Left kidney (tissue), 8 donors: ENCODE measurements at places on chromosomes 6 and 20.

GRCh38 chr6:75489025-75489424, 4.6 kb downstream of the FILIP1 start:
- no peak for DNase-seq

- peak; percentile 62 for DNase-seq
Measured at GRCh38 chr6:89311853-89312531, 3.1 kb downstream of the GABRR2 start.

GRCh38 chr6:16480763-16481560, 242.6 kb downstream of the GMPR start:
- no peak for DNase-seq

DNA sequence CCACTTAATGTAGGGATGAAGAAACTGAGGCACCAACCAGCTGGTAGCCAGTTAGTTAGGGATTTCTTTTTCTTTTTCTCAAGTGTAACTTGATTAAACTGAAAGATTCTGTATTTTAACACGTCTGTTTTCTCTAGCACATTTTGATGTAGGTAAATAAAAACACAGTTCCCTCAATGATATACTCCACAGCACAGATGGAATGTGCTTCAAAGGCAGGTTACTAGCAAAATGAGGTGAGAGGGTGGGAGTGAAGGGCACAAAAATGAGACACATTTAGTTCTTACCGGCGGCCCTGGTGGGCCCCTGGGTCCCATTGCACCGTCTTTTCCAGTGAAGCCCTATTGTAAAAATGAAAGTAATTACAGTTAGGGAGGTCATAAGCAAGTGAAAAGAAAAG, 108.9 kb downstream of the COL12A1 start:
- no peak for DNase-seq

DNA sequence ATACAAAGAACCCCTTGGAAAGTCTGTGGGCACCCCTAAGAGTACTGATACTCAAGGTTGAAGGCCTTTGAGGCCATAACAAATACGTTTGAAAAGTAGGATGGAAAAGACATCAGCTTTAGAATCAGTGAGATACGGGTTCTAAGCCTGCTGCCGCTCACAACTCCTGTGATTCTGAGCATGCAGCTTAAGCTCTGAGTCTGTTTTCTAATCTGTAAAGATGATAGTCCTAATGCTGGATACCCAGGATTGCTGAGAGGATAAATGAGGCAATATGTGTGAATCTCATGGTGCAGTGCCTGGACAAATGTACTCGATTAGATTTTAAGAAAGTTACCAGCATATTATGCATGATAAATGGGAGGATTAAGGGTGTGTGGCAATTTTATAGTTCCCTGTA, 321.0 kb upstream of the HSF2 start:
- no peak for DNase-seq

- no peak for DNase-seq
Measured at GRCh38 chr6:80489911-80490635, 383.6 kb downstream of the BCKDHB start.

DNA sequence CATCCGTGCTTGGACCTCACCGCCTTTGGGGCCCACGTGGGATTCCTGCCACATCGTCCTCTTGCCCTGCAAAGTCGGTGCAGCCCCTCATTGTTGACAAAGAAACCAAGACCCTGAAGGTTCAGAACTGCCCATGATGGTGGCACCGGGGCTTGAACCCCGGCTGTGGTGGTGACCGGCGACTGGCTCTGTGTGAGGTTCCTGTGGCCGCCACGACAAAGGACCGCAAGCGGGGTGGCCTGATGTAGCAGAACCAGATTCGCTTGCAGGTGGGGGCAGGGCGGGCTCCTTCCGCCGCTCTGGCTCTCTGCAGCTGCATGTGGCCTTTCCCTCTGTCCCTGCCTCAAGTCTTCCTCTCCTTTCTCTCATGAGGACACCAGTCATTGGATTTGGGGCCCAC, 28.7 kb downstream of the SLCO4A1 start:
- no peak for DNase-seq

DNA sequence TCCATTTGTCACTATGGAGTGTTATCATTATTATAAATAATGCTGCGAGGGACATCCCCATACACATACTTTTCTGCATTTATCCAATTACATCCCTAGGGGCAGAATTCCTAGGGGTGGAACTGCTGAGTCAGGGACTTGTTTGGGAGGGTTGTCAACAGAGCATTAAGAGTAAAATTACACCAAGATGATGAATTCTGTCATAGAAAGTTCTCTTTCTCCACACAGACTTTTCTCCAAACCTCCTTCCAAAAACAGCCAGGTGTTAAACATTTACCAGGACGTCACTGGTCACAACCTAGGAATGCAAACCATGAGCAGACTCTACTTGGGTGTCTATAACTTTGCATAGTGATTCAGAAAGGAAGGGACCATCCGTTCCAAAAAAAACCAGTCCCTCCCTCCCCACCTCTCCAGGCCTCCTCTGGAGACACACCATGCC, 95.5 kb downstream of the PRND start:
- no peak for DNase-seq

- no peak for DNase-seq
Measured at GRCh38 chr6:159038914-159039884, 5.6 kb downstream of the TAGAP start.

GRCh38 chr6:109318328-109318876, 63.9 kb downstream of the CD164 start:
- no peak for DNase-seq

GRCh38 chr20:38987777-38988176, 25.6 kb downstream of the DHX35 start:
- DNase-seq = no peak

GRCh38 chr6:36793296-36793912, 45.8 kb downstream of the CPNE5 start:
- DNase-seq = no peak

- no peak for DNase-seq
Measured at GRCh38 chr20:30815577-30816181, 441.8 kb upstream of the DEFB115 start.

GRCh38 chr6:141598487-141598886, 534.2 kb upstream of the GJE1 start:
- DNase-seq = no peak

DNA sequence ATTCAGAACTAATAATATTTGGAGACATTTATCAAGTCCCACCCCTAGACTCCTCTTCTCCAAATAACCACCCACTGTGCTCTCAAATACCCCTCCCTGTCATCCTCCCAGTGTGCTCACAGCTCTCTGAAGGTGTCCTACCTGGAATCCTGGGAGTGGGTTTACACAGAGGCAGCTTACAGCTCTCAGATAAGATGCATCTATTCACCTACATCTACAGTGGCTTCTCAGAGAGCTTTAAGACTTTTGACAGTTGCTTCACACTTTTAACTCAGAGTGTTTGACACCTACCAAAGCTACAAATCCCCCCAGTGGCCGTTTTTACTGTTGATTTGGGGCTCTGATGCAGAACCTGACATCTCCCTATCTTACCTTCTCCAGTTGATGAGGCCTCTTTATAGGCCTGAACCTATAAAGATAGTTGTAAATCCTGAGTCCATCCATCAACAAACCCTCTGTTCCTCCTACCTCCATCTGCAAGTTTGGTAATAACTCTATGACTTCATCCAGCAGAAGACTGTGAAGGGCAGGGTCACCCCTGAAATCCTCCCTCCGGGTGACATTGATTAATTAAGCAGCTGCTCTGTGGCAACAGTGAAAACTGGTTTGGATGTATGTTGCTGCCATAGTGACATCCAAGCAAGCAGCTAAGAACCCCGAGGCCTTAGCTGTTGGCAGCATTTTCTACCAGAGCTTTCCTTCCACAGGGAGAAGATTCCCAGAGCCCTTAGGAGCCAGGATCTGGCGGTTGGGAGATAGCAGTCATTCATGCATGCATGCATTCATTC, 226.1 kb upstream of the RREB1 start:
- no peak for DNase-seq

DNA sequence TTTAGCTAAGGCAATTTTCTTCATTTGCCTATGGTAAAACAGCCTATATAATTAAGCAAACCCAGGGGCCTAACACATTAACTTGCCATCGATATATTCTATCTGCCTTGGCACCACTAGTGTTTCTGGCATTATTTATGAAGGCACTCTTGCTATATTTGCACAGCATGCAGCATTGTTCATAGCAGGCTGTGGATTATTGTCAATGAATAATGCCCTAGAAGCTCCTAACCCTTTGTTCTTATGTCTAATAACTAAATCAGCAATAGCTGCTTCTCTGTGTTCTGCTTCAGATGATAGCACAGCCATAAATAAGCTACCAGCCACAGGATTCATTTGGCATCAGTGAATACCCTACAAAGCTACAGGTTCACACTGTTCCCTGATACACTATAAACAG, 254.8 kb upstream of the STXBP5 start:
- DNase-seq = no peak

DNA sequence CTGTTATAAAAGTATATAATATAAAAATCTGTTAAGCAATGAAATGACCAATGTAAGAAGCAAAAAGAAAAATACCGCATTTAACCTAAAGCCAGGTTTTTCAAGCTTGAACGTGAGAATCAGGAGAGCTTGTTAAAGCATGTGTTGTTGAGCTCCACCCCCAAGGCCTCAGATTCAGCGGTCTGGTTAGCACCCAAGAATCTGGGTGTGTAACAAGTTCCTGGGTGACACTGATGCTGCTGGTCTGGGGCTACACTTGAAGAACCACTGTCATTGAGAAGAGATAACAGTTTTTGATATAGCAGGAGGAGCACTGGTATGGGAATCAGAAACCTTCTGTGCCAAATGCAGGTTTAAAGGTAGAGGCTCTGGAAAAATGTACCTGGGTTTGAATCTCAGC, 154.0 kb downstream of the ID4 start:
- DNase-seq = no peak

DNA sequence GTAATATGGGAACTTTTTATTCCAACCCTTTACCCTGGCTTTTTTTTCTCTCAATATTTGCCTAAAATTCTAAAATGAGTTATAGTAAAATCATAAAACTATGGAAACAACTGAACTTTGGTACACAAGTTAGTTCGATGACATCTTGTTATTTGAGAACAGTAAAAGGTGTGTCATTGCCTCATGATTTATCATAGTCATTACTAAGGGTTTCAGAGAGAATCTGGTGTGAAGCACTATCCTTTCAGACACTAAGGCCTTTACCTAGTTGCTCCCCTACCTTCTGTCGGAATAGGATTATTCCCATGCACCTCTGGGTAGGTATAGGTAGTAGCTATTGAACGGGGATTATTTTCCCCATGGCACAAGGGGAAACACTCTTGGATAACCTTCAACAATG, 11.4 kb downstream of the TAF11 start:
- no peak for DNase-seq

GRCh38 chr20:63856098-63856511, 5.2 kb upstream of the ABHD16B start:
- no peak for DNase-seq

GRCh38 chr20:63115651-63116411, 100.1 kb downstream of the YTHDF1 start:
- no peak for DNase-seq

DNA sequence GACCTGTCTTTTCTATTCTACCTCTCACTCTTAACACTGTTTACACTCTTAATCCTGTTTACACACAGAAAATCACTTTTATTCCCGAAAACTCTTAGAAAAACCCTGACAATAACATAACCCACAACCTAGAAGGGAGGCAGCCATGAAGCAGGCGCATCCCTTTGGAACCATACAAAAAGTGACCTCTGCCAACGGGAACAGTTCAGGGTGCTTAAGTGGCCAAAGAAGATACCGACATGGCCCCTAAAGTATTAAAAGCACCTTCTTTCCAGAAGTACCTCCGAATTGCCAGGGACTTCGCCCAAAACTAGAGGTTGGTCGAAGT, 490 bp downstream of the MMUT start:
- DNase-seq = peak; percentile 10

- DNase-seq = no peak
Measured at GRCh38 chr20:32442630-32443373, 84.7 kb downstream of the ASXL1 start.

DNA sequence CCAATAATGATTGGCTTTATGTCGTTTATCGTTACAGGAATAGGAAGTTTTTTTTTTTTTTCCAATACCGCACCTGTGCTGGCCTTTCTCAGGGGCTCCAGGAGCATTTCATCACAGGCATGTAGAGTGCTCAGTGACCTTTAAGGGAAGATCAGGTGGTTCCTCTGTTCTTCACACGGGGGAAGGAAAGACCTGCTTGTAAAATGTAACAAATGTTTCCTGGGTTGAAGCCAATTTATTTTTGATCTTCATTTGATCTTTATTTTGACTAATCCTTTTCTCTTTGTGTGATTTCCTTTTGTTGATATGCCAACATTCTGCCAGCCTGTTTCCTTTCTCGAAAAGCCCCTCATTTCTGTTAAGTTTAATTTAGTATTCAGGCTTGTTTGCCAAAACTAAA, 61.9 kb upstream of the HBS1L start:
- DNase-seq = no peak

DNA sequence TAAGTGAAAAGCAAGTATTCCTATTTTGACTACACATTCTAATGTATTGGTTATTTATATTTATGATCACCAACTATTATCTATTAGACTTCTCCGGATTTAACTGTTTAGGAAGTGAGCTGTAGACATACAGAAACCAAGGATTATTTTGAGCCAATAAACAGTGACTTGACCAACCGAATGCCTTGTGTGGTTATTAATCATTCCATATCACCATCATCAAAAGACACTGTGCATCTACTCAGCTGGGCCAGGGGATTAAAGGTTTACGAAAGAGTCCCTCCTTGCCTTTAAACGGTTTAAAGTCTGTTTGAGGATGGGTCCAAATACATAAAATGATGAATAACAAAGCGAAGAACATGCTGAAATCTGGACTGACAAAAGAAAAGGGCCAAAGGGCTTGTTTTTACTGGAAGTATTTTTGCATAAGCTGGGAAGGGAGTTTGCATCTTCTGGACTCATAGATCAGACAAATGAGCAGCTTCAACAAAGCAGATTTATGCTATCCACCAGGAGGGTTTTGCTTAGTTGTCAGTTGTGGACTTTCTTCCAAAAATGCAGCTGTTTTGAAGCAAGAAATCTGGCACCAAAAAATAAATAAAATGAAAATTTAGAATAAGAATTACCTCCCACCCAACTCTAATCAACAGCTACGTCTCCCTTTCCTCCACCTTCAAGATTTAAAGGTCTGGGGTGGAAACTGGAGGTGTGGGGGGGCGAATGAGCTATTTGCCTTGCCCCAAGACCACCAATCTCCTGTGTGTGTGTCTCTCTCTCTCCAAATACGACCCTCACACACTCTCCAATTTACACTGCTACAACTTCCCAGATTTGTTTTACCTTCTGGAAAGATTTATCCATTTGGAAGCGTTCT, 33.6 kb upstream of the ID4 start:
- DNase-seq = peak; percentile 79

DNA sequence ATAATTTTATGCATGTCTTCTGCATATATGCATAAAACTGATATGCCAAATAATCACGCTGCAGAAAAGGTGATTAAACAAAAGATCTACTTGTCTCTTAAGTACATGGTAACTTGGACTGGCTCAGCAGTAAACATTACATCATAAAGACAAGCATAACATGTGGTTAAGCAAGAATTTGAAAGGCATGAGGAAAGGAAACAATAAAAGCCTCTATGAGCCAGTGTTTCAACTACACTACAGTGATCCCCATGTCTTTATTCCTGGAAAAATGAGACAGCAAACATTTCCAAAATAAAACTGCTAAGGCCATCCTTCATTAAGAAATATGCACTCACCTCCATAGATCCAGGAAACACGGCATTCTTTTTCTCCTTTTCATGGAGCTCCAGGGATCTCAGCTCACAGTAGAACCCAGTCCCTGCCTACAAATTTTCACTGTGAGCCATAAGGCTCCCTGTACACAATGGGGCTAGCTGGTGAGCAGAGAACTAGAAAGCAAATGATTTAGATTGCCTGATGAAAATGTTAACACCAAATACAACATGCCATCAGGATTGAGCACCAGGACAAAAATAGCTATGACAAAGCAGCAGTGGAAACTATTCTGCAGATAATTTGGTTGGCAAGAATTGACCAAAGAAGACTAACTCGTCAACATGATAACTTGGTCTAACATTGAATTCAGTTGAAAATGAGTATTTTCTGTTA, 156.1 kb downstream of the COL21A1 start:
- no peak for DNase-seq
